Pons (tissue), 1 donor: ENCODE measurements at places on chromosomes 13 and 19.

GRCh38 chr19:16901491-16902175 is 12.8 kb downstream of the F2RL3 start:
- DNase-seq = no peak

- DNase-seq = no peak
Measured at GRCh38 chr13:31201341-31202031, 1.7 kb downstream of the B3GLCT start.

GRCh38 chr13:39433651-39434050 is 169.3 kb downstream of the LHFPL6 start:
- DNase-seq = no peak

GRCh38 chr19:46404753-46405468 is 8.5 kb downstream of the CCDC8 start:
- DNase-seq = no peak

DNA sequence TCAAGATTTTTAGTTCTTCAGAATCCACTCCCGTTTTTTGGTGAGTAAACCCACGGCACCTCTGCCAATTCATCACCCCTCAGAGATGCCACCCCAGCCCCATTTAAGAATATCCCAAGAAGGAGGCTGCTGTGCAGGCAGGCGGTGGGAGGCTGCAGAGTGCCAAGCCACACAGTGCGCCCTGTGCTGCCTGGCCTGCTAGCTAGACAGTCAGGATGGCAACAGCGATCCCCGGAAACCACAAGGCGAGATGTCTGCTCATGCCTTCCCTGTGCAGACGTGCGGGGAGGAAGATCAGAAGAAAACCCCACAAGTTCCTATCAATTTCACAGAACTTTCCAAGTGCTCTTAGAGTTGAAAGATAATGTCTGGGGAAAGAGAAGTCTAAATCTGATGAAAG is 64.8 kb upstream of the GPR183 start:
- DNase-seq = peak; percentile 49

DNA sequence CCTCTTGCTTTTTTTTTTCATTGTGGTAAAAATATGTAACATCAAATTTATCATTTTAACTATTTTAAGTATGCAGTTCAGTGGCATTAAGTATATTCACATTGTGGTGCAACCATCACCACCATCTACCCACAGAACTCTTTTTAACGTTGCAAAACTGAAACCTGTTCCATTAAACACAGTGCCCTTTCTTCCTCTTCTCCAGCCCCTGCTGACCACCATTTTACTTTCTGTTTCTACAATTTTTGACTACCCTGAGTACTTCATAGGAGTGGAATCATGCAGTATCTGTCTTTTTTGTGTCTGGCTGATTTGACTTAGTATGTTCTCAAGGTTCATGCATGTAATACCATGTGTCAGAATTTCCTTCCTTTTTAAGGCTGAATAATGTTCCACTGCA is 153.1 kb downstream of the FGF9 start:
- no peak for DNase-seq

DNA sequence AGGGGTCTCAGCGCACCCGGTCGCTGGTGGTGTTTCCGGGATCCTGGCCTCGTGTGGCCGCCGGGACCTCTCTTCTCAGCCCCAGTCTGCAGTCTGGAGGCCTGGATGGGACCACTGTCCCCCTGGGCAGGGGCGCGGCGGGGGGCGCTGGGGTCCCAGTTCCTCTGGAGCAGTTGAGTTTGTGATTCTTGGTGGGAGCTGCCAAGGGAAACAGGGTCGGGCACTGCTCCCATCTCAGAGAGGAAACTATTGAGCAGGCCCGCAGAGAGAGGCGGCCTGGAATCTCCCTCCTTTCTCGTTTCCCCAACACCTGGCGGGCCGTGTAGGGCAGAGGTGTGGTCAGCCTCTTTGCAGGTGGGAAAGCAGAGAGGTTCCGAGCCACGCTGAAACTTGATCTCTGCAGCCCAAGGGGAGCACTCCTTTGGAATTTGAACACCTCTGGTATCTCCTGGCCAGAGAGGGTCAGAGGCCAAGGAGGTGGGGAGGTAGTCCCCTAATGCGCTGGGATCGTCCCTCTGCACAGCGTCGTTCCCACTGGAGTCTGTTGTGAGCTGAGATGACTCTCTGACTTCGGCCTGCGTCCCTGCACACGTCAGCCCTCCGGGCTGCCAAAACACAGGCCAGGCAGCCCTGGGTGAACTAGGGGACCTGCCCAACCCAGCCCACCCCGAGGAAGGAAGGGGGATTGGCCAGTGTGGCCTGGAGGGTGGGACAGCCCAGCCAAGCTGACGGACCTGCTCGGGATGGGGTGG is 741 bp downstream of the PLEKHF1 start:
- no peak for DNase-seq

- DNase-seq = no peak
Measured at GRCh38 chr19:9381361-9381785, 18.6 kb downstream of the ZNF177 start.
